ENCODE measurements at places on chromosomes 1 and 21.
A peak's percentile ranks its signal among the peaks of the same experiment; 100 is the strongest.

DNA sequence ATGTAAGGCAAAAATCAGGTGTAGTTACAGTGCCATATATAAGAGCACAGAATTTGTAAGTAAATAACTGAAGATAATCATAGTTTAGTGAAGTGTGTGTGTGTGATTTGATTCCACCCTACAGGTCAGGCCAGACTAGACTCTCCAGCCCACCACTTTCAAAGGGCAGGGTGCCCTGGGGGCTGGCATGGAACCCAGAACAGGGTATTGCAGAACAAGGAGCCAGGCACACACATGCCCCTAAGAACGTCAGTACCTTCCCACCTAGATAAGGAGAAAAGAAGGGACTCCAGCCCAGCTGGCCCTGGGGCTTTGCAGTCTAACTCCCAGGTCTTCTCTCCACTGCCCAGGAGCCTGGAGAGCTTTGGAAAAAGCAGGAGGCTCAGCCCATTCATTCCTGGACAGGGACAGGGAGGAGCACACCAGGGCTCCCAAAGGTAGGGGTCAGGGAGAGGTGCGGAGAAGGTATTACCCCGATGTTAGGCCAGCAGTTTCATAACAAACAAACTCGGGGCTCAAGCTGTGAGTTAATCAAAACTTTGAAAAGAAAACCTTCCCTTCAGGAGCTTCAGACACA is 149.7 kb upstream of the VANGL1 start:
- DNase-seq, result no peak

- DNase-seq, result peak; percentile 59
These were observed 41.6 kb upstream of the MTR start for GRCh38 chr1:236753516-236753915.

DNA sequence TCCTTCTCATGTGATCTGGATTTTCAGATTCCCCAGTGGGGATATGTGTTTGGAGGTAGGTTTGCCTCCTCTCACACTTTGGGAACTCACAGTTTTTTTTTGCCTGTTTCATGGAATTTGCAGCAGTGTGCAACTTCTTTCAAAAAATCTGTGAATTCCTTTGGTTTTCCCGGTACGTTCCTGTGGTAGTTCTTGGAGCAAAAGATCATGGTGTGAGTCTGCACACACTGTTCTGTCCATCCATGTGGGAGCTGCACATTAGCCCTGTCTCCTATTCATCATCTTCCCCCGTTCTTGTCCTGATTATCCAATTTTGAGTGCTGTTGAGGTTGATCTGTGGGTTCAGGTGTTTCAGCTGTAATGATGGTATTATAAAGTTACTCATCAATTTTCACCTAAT is 30.3 kb upstream of the TACSTD2 start:
- DNase-seq, result no peak

GRCh38 chr21:20627594-20627993 is 370.6 kb upstream of the NCAM2 start:
- no peak for DNase-seq

- no peak for DNase-seq
These were observed 444.4 kb downstream of the LTN1 start for GRCh38 chr21:28548291-28548690.

DNA sequence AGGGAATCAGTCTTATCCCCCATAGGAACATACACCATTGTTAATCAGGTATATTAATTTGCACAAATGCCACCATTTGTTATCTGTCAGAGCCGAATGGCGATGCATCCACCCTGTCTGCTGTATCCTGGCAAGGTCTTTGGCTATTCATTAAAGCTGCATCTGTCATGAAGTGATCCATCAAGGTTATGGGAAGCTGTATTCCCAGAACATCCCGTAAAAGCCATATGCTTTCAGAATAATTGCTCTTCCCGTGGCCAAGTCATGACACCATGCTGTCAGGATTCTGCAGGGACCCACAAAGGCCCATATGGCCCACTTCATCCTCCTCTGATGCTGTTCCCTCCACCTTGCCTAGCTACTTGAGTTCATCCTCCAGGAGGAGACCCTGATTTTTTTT is 103.9 kb downstream of the RAVER2 start:
- no peak for DNase-seq

DNA sequence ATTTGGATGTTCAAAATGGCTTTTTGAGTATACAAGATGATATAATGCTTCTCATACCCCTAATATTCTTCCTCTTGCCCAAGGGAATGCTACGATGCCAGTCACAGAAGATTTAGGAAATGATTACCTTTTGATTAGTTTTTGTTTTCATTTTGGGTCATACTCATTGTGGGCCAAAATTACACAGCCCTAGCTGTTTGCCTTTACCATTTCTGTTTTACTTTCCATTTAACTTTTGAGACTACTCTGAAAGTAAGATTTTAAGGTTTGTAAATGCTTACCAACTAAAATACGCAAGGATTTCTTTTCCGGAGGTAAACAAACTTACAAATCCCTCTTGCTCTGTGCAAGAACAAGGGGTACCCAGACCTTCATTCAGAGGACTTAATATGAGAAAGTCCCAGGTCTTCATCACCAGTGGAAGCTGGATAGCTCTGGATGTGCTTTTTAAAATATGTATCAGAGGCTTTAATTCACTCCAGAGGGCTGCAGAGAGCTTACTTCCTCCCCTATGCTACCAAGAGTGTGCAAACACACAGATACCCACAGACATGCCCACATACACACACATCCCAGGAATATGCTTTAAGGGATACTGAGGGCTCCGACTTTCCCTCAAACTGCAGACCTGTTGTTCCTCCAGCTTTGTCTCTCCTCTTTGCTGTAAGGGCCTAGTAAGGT is 631.4 kb downstream of the SMYD3 start:
- no peak for DNase-seq

- DNase-seq, result no peak
These were observed 125.4 kb downstream of the EDEM3 start for GRCh38 chr1:184629266-184629665.

GRCh38 chr1:73106931-73107330 is 824.6 kb upstream of the NEGR1 start:
- no peak for DNase-seq

DNA sequence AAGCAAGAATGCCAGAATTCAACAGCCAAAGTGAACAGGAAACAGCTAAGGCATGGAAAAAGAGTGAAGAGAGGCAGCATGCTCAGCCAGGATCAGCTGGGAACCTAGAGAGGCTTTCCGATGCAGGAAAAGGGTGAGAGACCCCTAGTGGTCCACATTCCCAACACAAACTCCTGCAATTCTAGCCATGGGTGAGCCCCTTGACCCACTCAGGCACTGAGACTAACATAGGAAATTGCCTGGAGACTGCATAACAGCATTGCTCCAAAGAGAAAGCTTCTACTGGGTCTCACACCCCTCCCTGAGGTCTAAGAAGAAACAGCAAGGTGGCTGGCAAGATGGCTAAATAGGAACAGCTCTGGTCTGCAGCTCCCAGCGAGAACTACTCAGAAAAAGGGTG is 123.2 kb downstream of the LHX8 start:
- no peak for DNase-seq

GRCh38 chr1:117177376-117177775 is 33.4 kb downstream of the VTCN1 start:
- DNase-seq, result no peak

- DNase-seq, result no peak
These were observed 91.6 kb downstream of the SCCPDH start for GRCh38 chr1:246815693-246816270.

- DNase-seq, result no peak
These were observed 89.9 kb downstream of the SGIP1 start for GRCh38 chr1:66623812-66624211.

- DNase-seq, result peak; percentile 76
These were observed 19.4 kb downstream of the ZBTB40 start for GRCh38 chr1:22471078-22471477.

GRCh38 chr1:117535821-117536220 is 70.0 kb upstream of the TENT5C start:
- DNase-seq, result no peak

DNA sequence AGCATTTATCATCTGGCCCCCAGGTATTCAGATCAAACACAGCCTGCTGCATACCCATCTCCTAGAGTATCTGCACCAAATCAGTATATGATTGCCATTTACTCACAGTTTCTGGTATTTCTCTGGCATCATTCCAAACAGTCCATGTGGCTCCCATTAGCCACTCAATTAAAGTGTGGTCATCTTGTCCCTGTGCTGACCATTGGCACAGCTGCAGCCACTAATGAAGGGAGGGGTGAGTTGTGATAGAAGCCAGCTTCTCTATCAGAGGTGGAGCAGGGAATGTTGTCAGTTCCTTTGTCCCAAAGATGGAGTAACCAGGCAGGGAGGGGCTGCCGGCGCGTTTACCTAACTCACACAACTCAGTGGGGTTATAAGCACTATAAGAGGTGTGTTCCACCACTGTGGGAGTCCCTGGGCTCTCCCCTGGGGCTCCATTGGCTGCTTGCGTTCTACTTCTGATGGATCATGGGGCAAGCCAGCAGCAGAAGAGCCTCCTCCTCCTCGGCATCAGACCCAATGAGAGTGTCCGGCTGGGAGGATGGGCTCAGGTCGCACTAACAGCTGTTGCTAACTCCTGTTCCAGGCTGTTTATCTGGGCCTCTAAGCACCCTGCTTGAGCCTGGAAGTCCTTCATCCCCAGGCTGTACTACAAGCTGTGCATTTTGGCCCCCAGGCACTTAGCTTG is 108.6 kb downstream of the GDAP2 start:
- no peak for DNase-seq

DNA sequence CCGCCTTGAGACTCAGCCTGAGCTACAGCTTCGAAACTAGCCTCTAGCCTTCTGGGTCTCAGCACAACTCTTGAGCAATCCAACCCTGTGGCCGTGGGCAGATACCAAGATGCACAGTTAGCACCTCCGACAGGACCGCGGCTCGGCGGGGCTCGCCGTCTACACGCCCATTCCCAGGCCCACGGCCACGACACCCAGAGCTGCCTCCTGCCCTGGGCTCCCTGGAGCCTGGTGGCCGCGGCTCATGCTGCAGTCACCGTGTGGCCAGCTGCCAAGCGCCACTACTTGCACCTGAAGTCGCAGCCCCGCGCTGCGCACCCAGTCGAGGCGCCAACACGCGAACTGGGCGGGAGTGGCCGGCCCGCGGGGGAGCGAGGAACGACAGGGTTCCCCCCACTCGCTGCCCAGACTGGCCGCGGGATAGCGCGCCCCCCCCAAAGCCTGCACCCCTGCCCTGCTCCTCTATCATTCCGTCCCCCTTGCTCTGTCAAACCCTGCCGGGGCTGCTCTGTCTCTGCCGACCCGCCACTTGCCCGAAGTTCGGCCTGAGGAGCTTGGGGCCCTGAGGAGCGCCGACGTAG is 729 bp upstream of the CDCA8 start:
- peak; percentile 43 for DNase-seq

- DNase-seq, result peak; percentile 36
These were observed 374 bp downstream of the SH2D5 start for GRCh38 chr1:20732071-20732587.

DNA sequence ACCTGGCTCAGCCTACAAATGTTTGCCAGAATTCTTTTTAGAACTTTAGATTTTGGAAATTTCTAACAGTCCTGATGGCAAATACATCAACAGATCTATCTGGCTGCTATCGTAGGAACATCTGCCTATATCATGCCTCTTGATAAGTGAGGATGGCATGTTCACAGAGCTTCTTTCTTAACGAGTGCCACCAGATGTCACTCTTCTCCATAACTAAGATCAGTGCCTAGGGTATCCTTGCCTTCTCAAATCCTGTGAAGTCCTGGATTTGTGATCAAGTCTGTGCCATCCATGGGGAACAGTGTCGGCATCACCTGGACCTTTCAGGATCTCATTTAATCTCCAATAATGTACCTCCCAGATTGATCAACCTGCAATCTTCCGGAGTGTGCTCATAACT is 36.5 kb upstream of the CD5L start:
- peak; percentile 23 for DNase-seq

- no peak for DNase-seq
These were observed 9.4 kb upstream of the PLEKHA6 start for GRCh38 chr1:204368996-204369726.
